ENCODE measurements at places on chromosomes 2 and 18.

GRCh38 chr2:47295981-47296635 lies 106.8 kb upstream of the MSH2 start:
- DNase-seq: no peak

- no peak for DNase-seq
These were observed 169.2 kb upstream of the NOSTRIN start for GRCh38 chr2:168633200-168633599.

DNA sequence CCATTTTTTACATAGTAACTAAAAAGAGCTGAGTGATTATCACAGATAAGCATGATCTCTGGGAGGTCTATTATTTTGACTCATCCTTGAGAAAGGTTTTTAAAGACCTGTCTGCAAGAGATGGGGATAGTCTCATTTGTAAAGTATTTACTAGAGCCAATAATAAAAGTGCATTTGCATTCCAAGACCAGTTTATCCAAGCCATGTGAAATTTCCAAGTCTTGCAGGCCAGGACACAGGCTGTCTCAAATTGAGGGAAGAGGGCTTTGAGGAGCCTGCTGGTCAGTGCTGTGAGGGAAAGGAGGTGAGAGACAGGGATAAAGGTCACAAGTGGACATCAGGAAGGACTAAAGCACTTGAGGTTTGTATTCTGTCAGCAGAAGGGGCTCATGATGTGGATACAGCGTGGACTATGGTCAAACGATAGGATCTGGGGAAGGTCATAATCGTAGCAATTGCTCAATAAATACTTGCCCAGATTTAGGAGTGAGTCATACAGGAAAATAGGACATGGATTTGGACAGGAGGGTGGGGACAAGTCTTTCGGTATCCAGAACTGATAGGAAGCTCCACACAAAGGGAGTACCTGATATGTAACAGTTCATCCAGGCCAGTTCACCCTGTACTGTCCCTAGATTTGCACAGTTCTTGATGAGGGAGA lies 6.6 kb upstream of the CDH2 start:
- no peak for DNase-seq

- DNase-seq: no peak
These were observed at the start of gene ATP5F1A for GRCh38 chr18:46097801-46098615. Gene ATP5F1A (minus strand): TSS chr18:46098296. CDS start chr18:46098231, 65 bp downstream.

GRCh38 chr2:158973116-158973956 lies 4.9 kb downstream of the TANC1 start:
- DNase-seq: no peak

- DNase-seq: no peak
These were observed 187.7 kb downstream of the HDAC4 start for GRCh38 chr2:239212929-239213642.

DNA sequence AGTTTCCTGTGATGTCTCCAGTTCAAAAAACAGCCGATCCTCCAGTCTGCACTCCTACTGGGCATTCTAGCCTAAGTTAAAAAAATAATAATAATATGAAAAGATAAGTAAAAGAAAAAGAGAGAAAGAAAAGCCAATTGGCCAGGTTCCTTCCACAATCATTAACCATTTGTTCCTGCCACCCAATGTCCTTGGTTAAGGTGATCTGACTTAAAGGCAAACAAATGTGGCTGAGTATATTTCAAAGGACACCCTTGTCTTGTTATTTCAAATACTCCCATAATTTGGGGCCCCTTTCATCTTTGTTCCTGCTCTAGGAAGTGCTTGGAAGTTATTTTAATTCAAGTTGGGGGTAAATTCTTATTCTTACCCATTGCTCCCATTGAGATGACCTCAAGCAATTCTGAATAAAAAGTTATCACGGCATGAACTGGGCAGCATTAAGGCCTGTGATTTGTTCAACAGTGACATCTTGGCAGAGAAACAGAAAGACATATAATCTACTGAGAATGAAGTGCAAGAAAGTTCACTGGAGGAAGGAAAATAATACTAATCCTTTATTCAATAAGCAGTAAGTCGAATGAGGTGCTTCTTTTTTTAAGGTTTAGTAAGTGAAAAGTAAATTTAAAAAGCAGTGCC lies 1054.5 kb upstream of the FANCL start:
- DNase-seq: no peak

DNA sequence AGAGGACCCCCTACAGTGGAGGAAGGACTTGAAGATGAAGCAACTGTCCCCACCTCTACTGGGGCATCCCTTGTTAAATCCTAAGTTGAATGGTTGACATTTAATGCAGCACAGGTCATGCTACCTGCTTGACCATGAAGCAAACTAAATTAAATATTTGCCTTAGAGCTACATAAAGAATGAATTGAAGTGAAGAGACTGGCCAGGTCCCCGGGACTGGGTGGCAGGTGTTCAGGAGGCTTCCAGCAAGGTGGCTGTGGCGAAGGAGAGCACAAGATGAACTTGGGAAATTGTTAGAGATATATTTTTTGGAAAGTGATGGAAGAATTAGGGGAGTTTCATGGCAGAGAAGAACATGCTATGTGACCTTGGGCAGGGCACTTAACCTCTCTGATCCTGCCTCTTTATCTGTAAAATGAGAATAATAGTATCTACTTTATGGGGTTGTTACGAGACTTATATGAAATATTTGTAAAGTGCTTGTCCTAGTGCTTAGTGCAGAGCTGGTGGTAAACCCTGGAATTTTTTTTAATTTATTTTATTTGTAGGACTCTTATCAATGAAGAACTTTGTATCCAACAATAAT lies 37.3 kb downstream of the EFR3B start:
- DNase-seq: no peak

DNA sequence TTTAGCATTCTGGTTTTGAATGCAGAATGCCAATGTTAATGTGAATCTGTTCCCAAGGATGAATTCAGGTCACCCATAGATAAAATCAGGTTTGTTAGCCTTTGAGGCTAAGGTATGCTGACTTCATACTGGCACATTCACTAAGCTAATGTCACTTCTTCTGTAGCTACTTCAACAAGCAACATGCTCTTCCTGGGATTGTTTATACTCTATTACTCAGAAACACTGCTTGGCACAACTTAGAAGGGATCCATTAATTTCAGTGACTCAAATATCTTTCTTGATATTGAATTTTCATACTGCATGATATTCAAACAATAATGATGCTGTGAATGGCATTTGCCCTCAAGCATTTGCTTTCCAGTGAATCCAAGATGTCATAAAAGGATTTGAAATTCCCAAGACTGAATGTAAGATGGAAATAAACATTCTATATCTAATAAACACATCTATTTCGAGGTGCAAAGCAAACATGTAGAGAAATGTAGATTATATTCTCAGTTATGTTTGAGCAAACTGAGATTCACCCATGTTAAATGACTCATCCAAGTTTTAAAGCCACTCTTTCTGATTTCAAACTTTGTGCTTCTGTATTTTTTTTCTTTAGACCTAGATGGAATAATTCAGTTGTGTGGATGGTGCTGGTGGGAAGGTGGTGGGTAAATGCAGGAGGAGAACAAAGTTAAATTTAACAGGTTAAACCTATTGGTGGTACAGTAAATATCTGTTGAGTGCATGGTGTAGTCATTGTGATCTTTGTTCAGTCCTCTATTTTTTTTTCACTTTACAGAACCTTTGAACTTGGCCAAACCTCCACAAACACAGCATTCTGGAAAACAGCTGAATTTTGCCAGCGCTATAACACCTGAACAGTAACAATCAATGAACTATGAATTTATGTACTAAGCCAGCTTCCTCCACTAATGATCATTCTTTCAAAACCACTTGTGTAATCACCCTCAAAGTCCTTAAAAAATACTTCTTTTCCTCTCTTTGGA lies 162.1 kb upstream of the XIRP2 start:
- no peak for DNase-seq

DNA sequence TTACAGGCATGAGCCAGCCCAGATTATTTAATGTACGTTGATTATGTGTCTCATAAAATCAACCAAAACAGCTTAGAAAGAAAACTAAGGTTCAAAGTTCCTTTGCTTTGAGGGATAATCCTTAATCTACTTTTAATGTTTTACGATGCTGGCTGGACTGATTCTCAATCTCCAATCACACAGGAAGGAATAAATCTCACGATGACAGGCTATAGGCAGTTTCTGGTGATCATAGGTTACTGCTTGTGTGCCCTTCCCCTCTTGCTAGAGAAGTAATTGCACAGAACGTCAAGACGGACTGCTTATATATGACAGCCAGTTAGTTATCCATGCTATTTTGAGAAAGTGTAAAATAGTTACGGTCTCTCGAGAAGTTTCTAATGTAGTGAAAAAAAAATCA lies 43.1 kb downstream of the C2orf74 start:
- DNase-seq: no peak

- no peak for DNase-seq
These were observed 183.6 kb downstream of the BABAM2 start for GRCh38 chr2:28074137-28074536.

GRCh38 chr18:72999971-73000607 lies 132.3 kb upstream of the NETO1 start:
- no peak for DNase-seq

DNA sequence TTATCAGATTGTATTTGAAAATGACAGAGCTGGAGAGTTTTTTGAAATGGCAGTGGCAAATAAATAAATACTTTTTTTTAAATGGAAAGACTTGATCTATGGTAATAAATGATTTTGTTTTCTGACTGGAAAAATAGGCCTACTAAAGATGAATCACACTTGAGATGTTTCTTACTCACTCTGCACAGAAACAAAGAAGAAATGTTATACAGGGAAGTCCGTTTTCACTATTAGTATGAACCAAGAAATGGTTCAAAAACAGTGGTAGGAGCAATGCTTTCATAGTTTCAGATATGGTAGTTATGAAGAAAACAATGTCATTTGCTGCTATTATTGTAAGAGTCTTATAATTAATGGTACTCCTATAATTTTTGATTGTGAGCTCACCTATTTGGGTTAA lies 30.9 kb downstream of the CD28 start:
- DNase-seq: no peak

DNA sequence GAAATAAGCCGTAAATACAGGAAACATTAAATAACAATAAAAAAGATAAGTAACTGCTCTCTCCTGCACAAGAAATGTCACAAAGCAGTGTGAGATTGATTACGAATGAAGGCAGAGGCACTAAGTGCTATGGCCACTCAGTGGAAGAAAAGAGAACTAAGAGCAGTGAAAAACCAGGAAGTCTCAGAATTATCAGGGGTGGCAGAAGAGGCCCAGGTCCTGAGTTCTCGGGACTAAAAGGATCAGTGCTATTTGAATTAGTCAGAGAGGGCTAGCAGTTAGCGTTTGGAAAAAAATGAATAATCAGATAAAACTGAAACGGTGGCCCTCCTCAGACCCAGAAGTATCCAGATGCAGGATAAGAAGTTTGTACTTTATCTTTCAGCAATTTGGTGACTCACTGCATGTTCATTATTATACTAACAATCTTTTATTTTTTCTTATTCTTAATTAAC lies 367.1 kb downstream of the ZEB2 start:
- DNase-seq: no peak

DNA sequence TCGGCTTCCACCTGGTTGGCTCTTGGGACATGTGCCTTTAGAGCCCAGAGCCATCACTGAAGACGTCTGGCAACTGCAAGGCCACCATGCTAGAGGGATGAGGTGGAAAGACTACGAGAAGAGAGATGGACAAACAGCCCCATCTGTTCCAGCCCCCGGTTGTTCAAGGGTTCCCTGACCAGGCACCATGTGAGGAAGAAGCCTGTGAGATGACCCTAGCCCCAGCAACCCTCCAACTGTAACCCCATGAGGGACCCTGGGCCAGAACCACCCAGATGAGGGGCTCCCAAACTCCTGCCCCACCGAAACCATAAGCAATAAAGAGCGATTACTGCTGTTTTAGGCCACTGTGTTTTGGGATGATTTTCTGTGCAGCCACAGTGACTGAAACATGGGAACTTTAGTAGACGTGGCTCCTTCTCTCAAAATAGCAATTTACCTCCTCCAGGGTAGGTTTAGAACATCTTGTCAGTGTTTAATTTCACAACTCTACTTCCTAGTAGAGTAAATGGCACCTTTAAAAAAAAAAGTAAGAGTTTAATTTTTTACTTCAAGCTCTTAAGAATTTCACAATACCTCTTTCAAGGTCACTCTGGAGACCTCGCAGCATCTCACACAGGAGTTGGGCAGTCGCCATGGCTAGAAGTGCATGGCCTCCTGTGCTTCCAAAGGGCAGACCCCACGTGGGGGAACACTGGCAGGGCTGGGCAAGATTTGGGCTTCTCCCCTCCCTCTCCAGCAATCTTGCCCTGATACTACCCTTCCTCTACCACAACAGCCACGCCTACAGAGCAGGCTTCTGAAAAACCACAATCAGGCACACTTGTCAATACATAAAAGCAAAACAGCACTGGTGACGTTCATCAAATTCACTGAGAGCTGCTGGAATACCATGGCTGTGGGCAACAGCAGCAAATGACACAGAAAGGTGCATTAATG lies 48.8 kb downstream of the TMEM163 start:
- no peak for DNase-seq

DNA sequence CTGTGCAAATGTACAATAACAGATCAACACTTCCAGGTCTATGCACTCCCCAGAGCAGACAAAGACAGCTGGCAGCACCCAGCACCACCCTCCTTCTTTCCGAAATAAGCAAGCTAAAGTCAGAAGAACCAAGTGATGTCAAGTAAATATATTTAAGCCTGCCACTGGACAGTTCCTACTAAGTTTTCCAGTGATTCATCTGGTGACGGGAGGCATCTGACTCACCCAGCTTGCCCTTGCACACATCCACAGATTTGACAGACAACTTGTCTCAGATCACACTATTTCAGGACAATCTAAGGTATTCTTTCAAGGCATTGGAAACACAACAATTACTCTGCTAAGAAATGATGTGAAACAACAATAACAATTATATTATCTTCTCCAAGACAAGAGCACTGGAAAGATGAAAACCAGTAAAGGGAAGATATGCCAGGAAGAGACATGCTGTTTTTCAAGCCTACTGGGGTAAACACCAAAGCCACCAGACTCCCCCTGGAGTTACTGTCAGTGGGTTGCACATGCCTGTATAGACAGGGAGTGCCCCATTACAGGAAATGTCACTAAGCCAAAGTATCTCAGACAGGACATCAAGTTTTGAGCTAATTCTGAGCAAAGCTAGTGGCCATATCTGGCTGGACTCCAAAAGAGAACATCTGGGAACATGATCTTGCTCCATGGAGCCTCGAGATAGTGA lies 287.9 kb upstream of the KLHL29 start:
- DNase-seq: no peak

DNA sequence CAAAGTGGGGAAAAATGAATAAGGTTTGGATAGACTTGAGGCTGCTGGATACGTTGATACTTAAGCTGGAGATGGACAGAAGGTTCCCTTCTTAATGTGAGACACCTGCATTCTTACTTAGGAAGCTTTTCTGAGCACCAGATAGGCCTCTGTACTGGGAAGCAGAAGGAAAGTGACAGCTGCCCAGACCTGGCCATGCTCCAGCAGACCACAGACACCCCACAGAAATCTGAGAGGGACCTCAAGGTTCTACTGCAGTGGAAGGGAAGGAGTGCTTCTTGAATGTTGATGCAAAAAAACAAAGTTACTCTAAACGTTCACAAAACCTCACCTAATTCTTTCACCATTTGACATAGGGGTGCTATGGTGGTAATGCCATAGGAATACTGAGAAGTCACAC lies 642.1 kb upstream of the ID2 start:
- no peak for DNase-seq

GRCh38 chr2:3144856-3145255 lies 232.8 kb downstream of the EIPR1 start:
- DNase-seq: no peak

- no peak for DNase-seq
These were observed 38.7 kb downstream of the LCT start for GRCh38 chr2:135798275-135798705.

GRCh38 chr18:79447703-79448367 lies 52.1 kb downstream of the NFATC1 start:
- no peak for DNase-seq

- DNase-seq: no peak
These were observed 44.9 kb downstream of the PARD6G start for GRCh38 chr18:80202264-80202998.
